ENCODE measurements at places on chromosomes 16 and 17. TPM values are rescaled to one million over a fixed set of nuclear protein-coding genes. Genes with fewer than 3 reads are reported as not detected.

VKORC1 gene
- total RNA-seq = 152 TPM

PIMREG gene
- 3.1 TPM for total RNA-seq

ABCC6 gene
- total RNA-seq = 2.3 TPM

AATK gene
- total RNA-seq = 0.66 TPM

MT1F gene
- 0.17 TPM for total RNA-seq

MYL4 gene
- not detected for total RNA-seq

VTN gene
- not detected for total RNA-seq

GDPD3 gene
- total RNA-seq = 1.6 TPM

KRT32 gene
- not detected for total RNA-seq

C16orf89 gene
- under 0.01 TPM for total RNA-seq

PLA2G10 gene
- not detected for total RNA-seq

SCO1 gene
- 22.8 TPM for total RNA-seq

ADGRG1 gene
- total RNA-seq = 6.0 TPM

PRSS36 gene
- 0.29 TPM for total RNA-seq

ZFP3 gene
- 1.5 TPM for total RNA-seq

ABHD15 gene
- total RNA-seq = 19.7 TPM

MT1G gene
- not detected for total RNA-seq

CCL8 gene
- 1.2 TPM for total RNA-seq

MGAT5B gene
- total RNA-seq = 0.17 TPM

C16orf74 gene
- total RNA-seq = 7.3 TPM

UMOD gene
- not detected for total RNA-seq

MILR1 gene
- total RNA-seq = 6.5 TPM

RNF227 gene
- total RNA-seq = 2.8 TPM

DOC2A gene
- 1.2 TPM for total RNA-seq

MEFV gene
- 0.15 TPM for total RNA-seq

IL34 gene
- total RNA-seq = 4.5 TPM

NPIPA8 gene
- not detected for total RNA-seq

OMG gene
- 17.4 TPM for total RNA-seq

COG7 gene
- total RNA-seq = 26.9 TPM

TBC1D28 gene
- not detected for total RNA-seq

PRR15L gene
- total RNA-seq = not detected

SP6 gene
- total RNA-seq = 0.17 TPM

CCL4 gene
- total RNA-seq = not detected

HBA2 gene
- 0.44 TPM for total RNA-seq

NSMCE1 gene
- 149 TPM for total RNA-seq

All from smooth muscle cell of trachea (primary cell).